Hematopoietic multipotent progenitor cell treated with erythropoietin and hydrocortisone succinate and interleukin-3 and kit ligand, for 15 days (in vitro differentiated cells): ENCODE measurements at places on chromosomes 2 and 18.

GRCh38 chr2:118752762-118753429 is 94.6 kb downstream of the EN1 start:
- no peak for DNase-seq

DNA sequence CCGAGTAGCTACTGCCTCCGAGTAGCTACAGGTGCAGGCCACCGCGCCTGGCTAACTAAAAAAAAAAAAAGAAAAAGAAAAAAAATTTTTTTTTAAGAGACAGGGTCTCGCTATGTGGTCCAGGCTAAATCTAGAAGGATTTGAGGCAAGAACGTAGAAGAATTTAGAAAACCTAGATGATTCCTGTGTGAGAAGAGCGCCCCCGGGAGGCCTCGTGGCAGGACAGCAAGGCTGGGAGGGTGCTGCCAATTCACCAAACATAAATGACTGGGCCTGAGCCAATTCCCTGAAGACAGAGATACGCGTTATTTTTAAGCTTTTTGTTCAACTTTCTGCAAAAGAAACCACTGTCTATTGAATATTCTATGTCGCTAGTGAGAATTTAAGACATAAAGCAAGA is 90.1 kb upstream of the TGFA start:
- DNase-seq = peak; percentile 19

DNA sequence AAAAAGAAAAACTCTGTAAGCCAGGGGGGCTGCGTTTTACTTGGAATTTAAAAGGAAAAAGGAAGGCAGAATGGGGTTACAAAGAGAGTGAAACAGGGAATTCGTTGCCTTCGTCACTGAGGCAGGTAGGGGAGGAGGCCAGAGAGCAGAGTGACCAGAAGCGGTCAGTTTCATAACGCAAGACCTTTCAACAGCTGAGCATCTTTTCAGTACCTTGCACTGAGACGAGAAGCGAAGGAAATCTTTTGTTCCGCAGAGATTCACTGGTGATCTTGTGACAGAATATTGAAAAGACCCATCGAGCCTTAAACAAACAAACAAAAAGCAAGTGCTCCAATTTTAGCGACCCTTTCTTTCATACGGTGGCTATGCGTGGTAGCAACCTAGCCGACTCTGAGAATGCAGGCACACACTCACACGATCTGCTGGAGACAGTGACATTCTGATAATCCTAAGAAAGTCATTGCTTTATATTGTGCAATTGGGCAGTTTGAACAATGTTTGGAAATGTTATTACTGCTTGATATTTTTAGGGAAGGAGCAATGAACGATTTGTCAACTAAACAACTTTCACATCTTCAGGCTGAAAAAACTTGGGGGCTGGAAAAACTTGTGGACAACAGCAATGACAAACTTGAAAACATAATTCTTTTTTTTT is 93.8 kb upstream of the ODC1 start:
- DNase-seq = no peak

- no peak for DNase-seq
These were observed 107.6 kb downstream of the HAUS1 start for GRCh38 chr18:46211816-46212215.

GRCh38 chr18:10465174-10465939 is 10.9 kb downstream of the APCDD1 start:
- DNase-seq = no peak

DNA sequence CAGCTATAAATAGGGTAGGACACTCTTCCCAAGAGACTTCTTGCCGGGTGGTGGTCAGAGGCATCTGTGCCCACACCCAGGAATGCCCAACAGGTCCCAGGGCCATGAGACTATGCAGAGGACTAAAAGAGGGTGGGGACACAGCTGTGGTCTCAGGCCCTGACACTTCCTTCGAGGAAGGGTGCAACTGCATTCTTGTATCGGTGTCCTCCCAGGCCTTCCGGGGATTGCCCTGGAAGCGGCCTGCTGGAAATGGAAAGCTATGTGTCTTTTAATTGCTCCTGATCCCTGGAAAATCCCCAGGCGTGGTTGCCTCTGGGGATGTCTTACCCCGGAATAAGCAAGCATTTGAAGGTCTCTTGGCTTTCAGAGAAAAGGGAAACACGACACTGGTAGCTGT is 176.7 kb downstream of the SOX11 start:
- no peak for DNase-seq
